ENCODE measurements at places on chromosomes 2 and 18. TPM values are rescaled to one million over a fixed set of nuclear protein-coding genes. Genes with fewer than 3 reads are reported as not detected.
A peak's percentile ranks its signal among the peaks of the same experiment; 100 is the strongest.

- 0 out of 2 replicates have a peak overlapping the region, but pooled peaks have one; percentile 1 for H3K27ac ChIP-seq
- H3K4me3 ChIP-seq: no peak overlapping the region
- DNase-seq: no peak
These were observed 60.6 kb downstream of the SCG2 start for GRCh38 chr2:223541546-223541945.

NCKAP5 gene
- total RNA-seq: 0.24 TPM

GAD1 gene
- total RNA-seq: 0.33 TPM

PID1 gene
- 8.3 TPM for total RNA-seq

GRCh38 chr2:151905963-151906632, 77.9 kb upstream of the ARL5A start:
- H3K27ac ChIP-seq: no peak overlapping the region
- no peaks in the 10 kb centered on the region for H3K4me1 ChIP-seq
- no peak overlapping the region for H3K4me3 ChIP-seq
- no peaks in the 10 kb centered on the region for H3K27me3 ChIP-seq
- DNase-seq: no peak

DNA sequence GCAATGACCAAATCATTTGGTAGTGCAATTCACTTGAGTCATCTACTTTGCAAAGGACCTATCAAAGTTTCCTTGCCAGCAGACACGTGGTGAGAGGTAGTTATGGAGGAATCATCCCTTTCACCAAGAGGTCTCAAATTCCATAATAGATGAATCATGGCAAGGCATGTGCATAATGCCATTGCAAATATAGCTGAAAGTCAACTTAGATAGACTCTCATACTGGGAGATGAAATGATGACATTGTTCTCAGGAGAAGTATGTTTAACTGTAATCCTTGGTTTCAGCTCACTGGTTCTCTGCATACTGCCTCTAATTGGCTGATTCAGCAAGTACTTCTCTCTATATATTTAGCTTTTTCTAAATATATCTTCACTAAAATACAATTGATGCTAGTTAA, 57.2 kb downstream of the CALCRL start:
- peak overlapping the region; percentile 45 for H3K27ac ChIP-seq
- peaks cover 12% of the 10 kb centered on the region for H3K4me1 ChIP-seq
- DNase-seq: peak; percentile 92
- H3K4me3 ChIP-seq: no peak overlapping the region

DNA sequence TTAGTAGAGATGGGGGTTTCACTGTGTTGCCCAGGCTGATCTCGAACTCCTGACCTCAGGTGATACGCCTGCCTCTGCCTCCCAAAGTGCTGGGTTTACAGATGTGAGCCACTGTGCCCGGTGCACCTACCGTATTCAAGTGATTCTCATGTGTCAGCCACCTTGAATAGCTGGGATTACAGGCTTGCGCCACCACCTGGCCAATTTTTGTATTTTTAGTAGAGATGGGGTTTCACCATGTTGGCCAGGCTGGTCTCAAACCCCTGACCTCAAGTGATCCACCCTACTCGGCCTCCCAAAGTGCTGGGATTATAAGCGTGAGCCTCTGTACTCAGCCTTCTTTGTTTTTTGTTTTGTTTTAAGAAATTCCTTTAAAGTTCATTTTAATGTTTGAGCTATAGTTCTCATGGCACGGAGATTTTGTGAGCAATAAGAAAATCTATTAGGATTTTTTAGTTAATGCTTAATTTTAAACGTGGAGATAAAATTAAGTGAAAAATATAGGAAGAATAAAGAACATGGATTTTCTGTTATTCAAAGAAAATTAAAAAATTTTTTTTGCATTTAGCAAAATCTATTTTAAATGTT, 242.6 kb downstream of the PHLPP1 start:
- peak; percentile 35 for DNase-seq
- H3K27ac ChIP-seq: no peak overlapping the region
- H3K4me1 ChIP-seq: peaks cover 20% of the 10 kb centered on the region
- no peaks in the 10 kb centered on the region for H3K36me3 ChIP-seq
- peaks cover 1% of the 10 kb centered on the region for H3K27me3 ChIP-seq

DNA sequence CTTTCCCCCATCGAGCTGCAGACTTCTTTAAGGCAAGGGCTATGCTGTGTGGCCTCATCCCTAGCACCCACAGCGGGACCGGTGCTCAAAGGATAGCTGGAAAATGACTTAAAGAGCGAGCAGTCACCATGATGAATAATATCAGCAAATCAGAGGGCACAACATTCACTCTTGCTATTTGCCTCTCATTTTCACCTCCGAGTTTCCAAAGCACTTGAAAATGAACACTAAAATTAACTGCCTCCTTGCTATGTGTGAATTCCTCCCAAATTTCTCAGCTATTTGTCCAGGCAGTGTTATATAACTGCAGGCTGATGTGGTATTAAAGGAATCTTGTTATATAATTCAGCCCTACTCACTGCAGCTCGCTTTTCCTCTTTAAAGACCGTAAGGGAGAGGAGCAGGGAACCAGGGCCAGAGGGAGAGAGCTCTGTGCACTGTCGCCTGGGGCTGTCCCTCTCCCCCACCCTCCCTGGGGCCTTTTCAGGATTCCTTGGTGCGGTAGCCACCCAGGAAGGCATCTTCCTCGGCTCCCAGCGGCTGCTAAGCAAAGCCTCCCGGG, 1.4 kb downstream of the CYS1 start:
- peaks cover 20% of the 10 kb centered on the region for H3K4me1 ChIP-seq
- no peaks in the 10 kb centered on the region for H3K36me3 ChIP-seq
- peaks cover 54% of the 10 kb centered on the region for H3K27me3 ChIP-seq
- H3K4me3 ChIP-seq: peak overlapping the region; percentile 84
- H3K27ac ChIP-seq: peak overlapping the region; percentile 79

CFAP65 gene
- not detected for total RNA-seq

DNA sequence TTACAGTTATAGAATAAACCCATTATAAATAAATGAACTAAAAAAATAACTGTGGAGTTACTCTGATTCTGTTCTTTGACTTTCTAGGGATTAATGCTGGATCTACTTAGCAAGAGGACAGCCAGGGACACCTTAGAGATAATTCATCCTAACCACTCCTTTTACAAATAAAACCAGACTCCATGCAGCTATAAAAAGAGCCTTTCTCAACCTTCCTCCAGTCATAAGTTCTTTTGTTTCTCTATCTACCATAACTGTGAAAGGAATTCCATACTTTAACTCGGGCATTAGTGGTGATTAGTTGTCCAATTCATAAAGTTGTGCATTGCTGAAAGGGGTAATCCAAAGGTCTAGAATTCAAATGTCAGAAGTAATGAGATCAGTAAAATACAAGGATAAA, 682.4 kb downstream of the DPP10 start:
- no peak overlapping the region for H3K4me3 ChIP-seq
- DNase-seq: no peak
- H3K27ac ChIP-seq: no peak overlapping the region
- no peaks in the 10 kb centered on the region for H3K4me1 ChIP-seq
- no peaks in the 10 kb centered on the region for H3K27me3 ChIP-seq
- no peaks in the 10 kb centered on the region for H3K36me3 ChIP-seq

EDAR gene
- total RNA-seq: not detected

DNA sequence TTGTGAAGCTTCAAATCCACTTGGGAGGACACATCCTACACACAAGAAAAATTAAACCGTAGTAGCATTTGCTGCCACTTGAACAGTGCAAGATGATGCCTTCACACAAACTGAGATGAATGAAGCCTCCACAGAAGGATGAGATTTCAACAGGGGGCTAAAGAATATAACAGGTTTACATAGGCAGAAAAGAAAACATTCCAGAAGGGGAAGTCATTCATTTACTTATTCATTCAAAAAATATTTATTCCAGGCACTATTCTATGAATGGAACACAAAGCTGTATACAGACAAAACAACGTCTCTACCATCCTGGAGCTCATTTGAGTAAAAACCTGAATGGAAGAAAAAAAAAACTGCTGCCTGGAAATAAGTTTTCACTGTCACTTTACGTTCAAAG, 170.5 kb downstream of the CDH20 start:
- DNase-seq: no peak
- peaks cover 15% of the 10 kb centered on the region for H3K4me1 ChIP-seq
- no peaks in the 10 kb centered on the region for H3K27me3 ChIP-seq
- no peak overlapping the region for H3K4me3 ChIP-seq

DNA sequence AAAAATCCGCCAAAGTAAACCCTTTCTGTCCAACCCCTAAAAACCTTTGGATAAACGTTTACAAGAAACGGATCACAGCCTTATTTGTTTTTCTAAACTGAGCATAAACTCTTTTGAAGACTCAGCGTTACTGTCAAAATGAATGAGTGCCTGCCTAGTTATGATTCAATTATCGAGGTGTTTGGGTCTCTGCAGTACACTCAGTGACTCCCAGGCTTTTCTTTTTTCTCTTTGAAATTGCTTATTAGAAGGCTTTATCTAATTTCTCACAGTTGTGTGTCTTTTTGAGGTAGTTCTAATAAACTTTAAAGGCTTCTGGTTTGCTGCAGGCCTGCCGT, 663 bp downstream of the RHBDD1 start:
- DNase-seq: no peak
- H3K36me3 ChIP-seq: peaks cover 35% of the 10 kb centered on the region
- peaks cover 46% of the 10 kb centered on the region for H3K4me1 ChIP-seq
- H3K27me3 ChIP-seq: no peaks in the 10 kb centered on the region
- H3K27ac ChIP-seq: peak overlapping the region; percentile 97

DNA sequence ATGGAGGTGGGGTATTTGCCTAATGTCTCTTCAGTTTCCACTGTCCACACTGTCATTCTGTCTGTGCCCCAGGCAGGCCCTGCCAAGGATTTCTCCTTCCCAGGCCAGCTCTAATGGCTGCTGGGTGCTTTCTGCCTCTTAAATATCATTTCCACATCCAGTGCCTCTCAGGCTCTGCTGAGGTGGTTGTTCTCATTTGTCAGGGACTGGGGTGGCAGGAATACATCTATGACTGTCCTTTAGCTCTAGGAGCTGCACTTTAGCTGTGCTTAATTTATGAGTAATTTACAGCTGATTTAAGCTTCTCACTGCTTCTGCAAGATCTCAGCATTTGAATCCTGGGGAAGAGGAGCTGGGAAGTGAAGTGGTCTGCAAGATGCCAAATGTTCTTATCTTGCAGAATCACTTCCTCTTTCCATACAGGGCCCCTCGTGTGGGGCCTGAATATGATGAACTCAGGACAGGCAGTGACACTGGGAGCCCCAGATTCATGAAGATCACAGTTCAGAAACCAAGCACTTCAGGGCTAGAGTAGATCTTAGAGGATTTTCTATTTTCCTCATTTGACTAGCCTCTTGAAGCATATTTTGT, 150.2 kb downstream of the FSHR start:
- no peaks in the 10 kb centered on the region for H3K4me1 ChIP-seq
- DNase-seq: no peak
- no peak overlapping the region for H3K4me3 ChIP-seq
- H3K27me3 ChIP-seq: no peaks in the 10 kb centered on the region
- no peaks in the 10 kb centered on the region for H3K36me3 ChIP-seq
- no peak overlapping the region for H3K27ac ChIP-seq

GRCh38 chr2:159600752-159601151, 15.6 kb downstream of the BAZ2B start:
- H3K4me1 ChIP-seq: peaks cover 17% of the 10 kb centered on the region
- H3K27ac ChIP-seq: peak overlapping the region; percentile 2
- no peaks in the 10 kb centered on the region for H3K27me3 ChIP-seq
- H3K36me3 ChIP-seq: peaks cover 9% of the 10 kb centered on the region

DNA sequence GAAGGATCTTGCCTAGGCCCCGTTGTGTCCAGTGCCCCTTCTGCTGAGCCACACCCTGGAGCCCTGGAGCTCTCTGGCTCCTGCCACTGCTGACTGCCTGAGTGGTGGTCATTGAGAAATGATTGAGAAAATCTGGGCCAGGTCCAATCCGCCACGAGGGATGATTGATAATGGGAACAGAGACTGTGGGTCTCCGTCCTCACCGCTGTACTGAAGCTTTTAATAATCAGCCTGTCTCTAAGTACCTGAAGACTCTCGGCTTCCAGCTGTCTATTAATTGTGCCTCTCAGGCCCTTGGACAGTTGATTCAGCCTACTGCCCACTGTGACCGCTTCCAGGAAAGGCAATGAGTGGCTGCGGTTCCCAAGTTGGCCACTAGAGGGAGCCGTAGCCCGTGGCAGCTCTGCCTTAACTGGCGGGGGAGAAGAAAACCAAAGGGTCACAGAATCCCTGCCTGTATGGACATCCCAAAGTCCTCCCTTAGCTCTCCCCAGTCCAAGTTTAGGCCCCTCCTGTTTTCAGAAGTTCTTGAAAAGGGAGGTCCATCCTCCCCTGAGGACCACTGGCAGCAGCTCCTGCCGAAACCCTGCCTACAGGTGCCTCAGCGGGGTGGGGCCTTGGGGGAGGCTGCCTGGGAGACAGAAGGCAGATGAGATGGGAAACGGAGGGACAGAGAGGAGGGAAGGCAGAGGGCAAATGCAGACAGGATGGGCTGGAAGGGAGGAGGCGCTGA, 213.6 kb downstream of the TNS1 start:
- no peak overlapping the region for H3K27ac ChIP-seq
- peaks cover 26% of the 10 kb centered on the region for H3K36me3 ChIP-seq
- peaks cover 37% of the 10 kb centered on the region for H3K4me1 ChIP-seq
- peak; percentile 57 for DNase-seq

DNA sequence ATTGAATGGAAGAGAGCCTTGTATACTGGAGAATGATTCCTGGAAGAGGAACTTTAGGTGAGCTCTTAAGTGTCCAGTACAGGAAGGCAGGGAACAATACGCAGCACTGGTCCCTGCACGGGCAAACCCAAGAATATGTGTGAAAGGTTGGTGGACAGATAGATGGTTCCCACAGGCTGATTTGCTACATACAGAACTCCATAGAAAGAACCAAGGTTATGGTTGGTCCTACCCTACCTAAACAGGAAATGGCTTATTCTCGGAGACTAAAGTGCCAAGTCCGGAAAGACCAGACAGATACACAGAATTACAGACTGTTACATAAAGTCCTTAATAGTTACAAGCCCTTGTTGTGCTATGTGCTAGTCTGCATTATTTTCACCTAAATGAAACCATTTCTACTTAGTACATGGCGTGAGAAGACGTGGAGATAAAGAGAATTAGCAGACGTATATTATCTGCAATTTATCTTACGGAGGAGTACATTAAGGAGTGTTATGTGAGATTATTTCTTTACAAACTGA, 1.2 kb downstream of the REV1 start:
- no peaks in the 10 kb centered on the region for H3K36me3 ChIP-seq
- DNase-seq: peak; percentile 20
- H3K27me3 ChIP-seq: peaks cover 5% of the 10 kb centered on the region
- H3K4me3 ChIP-seq: peak overlapping the region; percentile 98
- H3K4me1 ChIP-seq: peaks cover 55% of the 10 kb centered on the region

DNA sequence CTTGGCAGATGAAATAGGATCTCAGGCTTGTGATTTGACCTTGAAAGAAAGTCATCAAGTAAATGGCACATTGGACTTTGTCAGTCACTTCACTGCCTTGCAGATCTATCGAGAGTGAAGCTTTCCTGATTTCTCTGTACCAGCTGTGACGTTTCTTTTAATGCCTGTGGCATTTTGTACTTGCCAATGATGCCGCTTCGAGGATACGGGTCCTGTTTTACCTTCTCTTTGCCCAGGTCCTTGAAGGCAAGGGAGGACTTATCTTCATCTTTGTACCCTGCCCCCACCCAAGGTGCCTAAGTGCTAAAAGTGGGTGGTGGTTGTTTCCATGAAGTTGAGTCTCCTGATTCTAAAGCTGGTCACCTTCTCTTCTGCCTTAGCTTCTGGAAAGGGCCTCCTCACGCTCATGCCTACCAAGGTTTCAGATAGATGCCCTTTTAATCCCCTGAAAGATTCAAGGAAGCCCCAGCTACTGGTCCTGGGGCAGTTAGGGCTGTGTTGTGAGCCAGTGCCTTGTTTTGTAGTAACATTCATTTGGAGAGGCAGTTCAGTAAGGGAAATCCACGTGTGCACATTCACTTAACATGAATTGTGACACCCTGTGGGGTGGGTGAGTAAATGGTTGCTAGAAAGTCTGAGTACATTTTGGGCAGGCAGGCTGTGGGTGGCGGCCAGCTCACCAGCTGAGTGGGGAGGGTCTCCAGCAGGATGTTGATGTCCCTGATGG, 6.1 kb downstream of the LBH start:
- H3K27ac ChIP-seq: no peak overlapping the region
- H3K4me1 ChIP-seq: peaks cover 60% of the 10 kb centered on the region
- H3K27me3 ChIP-seq: peaks cover 10% of the 10 kb centered on the region
- no peak overlapping the region for H3K4me3 ChIP-seq
